ENCODE measurements at places on chromosomes 5 and 9.
A peak's percentile ranks its signal among the peaks of the same experiment; 100 is the strongest.

- DNase-seq: no peak
Observed at GRCh38 chr5:107713228-107713627, 42.5 kb upstream of the EFNA5 start.

GRCh38 chr5:5344606-5345005 lies 77.9 kb upstream of the ICE1 start:
- DNase-seq: no peak

GRCh38 chr9:123081824-123082223 lies 48.4 kb downstream of the GPR21 start:
- no peak for DNase-seq

- DNase-seq: no peak
Observed at GRCh38 chr5:112200131-112200530, 218.9 kb downstream of the EPB41L4A start.

DNA sequence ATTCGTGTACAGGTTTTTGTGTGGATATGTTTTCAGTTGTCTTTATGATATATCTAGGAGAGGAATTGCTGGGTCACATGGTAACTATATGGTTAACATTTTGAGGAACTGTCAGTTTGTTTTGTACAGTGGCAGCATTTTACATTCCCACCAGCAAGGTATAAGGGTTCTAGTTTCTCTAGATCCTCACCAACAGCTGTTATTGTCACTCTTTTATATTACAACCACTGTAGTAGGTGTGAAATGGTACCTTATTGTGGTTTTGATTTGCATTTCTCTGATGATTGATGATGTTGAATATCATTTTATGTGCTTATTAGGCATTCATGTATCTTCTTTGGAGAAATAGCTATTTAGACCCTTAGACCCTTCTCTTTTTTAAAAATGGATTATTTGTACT lies 82.9 kb downstream of the CCDC171 start:
- no peak for DNase-seq

- DNase-seq: no peak
Observed at GRCh38 chr9:93088656-93089015, 7.4 kb upstream of the CARD19 start.

DNA sequence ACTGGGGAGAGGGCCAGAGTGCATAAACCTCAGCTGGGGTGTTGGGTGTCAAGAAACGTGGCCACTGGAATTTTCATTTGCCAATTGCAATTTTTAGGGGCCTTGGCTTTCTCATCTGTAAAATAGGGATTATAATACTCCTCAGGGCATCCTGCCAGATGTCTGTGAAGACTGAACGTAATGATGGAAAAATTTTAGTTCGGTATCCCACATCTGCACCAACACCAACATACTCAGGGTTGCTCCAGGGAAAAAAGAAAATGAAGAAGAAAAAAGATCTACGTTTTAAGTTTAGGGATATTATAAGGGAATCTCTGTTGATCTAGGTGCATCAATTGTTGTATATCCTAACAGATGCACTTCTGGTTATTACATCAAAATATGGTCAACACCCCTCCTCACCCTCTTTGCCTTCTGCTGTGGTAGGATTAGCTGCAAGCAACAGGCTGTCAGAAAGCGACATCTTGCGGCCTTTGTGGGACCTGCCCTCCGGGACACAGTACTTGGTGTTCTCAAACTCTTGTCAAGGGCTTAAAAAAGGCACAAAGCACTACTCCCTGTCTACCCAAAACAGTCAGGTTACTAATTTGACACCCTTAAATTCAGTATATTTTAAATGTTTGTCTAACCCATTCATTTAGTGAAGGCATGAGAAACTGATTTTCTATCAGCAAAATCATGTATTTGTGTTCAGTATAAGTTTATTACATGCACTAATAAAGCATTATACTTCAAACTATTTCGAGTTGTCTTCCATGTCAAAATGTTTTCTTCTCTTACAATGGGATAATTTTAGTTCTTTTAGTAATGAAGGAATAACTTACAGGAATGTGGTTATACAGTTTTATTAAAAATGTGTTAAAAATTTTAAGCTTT lies 8.3 kb upstream of the TBC1D2 start:
- DNase-seq: peak; percentile 20

DNA sequence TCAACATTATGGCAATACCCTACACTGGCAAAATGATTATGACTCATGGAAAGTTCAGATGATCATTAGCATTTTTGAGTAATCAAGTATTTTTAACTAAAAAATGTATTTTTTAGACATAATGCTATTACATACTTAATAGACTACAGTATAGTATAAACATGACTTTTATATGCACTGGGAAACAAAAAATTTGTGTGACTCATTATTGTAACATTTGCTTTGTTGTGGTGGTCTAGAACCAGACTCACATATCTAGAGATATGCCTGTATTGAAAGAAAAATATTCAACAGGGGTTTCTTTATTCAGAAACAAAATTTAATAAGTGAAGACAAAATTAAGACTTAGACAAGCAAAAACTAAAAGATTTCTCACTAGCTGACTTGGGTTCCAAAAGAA lies 385.3 kb upstream of the RIOK2 start:
- no peak for DNase-seq

GRCh38 chr9:125513668-125514413 lies 193.2 kb downstream of the MAPKAP1 start:
- DNase-seq: no peak

- DNase-seq: no peak
Observed at GRCh38 chr5:146463446-146463845, 16.3 kb downstream of the TCERG1 start.

GRCh38 chr9:134923466-134923865 lies 5.8 kb upstream of the FCN1 start:
- DNase-seq: no peak

DNA sequence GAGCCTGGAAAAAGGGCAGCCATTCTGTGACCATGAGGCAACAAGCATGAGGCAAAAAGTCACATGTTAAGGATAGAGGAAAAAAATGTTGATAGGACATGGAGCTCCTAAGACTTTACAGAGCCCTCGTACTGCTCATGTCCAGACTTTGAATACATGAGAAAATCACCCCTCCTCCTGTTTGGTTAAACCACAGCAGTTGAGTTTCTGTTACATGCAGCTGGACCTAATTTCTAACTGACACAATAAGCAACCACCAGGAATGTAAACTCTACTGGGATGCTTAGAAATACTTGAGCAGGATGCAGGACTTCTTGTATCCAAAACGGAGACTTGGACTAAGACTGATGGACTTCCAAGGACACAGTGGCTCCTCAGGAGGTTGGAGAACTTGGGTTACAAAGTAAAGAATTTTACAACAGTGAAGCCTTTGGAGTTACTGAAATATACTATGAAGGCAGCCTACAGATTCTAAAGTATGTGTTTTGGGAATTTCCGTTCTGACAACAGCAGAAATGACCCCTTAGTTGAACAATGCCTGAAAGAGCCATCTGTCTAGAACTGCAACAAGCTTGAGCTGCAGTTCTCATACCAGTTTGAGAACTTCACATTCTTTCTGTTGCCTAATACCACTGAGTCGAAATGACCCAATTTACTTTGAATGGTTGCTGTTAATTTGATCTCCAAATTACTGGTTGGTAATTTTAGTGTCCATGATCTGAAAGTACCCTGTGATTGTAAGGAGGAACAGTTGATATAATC lies 268.9 kb downstream of the PIK3R1 start:
- no peak for DNase-seq

DNA sequence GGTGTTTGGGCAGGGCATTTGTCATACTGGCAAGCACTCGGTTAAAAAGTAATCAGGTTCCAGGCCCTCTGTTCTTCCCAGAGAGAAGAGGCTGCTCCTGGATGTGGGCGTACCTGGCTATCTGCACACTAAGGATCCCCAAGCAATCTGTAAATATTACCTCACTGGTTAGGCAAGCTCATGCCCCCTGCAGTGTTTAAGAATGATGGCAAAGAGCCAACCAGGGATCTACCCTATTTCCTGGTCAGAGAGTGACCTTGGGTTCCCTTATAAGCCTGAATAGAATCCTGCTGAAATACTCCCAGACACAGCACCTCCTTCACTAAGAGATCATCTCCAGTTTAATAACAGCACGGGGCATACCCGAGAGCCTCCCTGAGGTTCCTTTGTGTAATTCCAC lies 181.2 kb downstream of the PIK3R1 start:
- DNase-seq: no peak

DNA sequence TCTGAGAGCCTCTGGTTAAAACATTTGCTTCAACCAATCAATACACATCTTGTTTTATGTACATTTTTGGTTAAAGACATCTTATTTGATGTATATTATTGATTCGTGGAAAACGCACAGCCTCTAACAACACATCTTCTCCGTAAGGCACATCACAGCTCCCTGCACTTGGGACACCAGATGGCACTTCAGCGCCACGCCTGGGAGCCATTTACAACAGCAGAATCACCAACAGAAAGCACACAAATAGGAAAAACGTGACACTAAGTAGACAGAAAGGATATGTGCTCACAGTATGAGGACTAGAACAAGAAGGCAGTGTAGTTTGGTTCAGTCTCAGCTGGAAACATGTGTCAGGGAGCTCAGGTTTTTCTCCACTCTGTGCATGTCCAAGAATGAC lies 199.7 kb downstream of the ROR2 start:
- no peak for DNase-seq

Measured in NCI-H2081 treated with DMSO at 0.1 percent for 48 hours (cell line).